HT1080 (cell line): ENCODE measurements at places on chromosomes 3 and 15.

GRCh38 chr3:128483657-128484403 is 9.2 kb downstream of the GATA2 start:
- no peak for DNase-seq

DNA sequence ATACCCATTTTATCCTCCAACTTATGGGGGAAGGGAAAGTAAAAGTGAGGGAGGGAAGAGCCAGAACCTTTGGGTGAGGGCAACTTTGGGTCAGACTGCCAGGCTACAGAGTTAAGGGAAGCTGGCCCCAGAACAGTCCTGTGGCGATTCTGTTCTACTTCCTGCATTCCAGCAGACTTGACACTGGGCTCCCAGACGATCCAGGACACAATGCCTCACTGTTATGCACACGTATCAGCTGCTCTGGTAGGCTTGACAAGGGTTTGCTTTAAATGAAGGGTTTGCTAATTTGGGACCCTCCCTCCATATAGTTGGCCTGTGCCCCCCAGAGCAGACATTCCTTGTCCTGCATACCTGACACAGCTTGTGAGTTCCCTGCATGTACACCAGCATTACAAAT is 10.7 kb downstream of the GORASP1 start:
- DNase-seq = peak; percentile 24

DNA sequence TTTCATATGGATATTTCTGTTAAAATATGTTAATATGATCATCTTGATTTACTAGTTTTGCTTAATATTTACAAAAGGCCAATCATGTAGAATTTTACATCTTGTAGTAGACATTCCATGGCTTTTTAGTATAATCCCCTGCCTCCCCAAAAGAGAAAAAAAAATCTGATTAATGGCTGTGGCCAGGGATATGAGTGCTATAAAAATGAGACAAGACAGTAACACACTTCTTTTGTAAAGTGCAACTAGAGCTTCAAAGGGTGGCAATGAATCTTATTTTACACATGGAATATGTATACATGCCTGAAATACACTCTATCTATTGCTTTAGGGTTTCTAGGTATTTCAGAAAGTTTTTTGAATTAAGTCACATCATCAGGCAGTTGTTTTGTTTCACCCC is 112.2 kb upstream of the NANOGP8 start:
- DNase-seq = no peak

- DNase-seq = no peak
Observed at GRCh38 chr15:43429687-43430086, 58.8 kb downstream of the TUBGCP4 start.

DNA sequence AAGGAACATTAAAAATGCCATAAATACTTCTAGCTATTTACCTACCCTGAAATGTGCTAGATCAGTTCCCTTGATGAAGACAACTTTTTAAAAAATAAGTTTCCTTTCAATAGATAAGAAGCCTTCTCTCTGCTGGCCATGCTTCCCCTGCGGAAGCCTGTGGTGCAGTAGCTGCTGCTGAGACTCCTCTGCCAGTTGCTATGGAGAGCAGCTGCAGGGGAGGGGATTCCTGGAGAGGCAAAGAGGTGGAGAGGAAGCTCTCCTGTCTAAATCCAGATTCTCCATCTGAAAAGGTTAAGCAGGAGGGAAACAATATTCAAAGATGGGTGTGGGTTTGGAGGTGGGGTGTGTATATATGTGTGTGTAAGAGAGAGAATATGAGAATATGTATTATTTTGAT is 69.8 kb upstream of the BFSP2 start:
- no peak for DNase-seq

- no peak for DNase-seq
Observed at GRCh38 chr3:61450866-61451265, 110.5 kb upstream of the PTPRG start.

GRCh38 chr3:63400246-63400860 is 122.2 kb downstream of the SYNPR start:
- peak; percentile 34 for DNase-seq

GRCh38 chr3:4687596-4687995 is 194.4 kb downstream of the ITPR1 start:
- no peak for DNase-seq

DNA sequence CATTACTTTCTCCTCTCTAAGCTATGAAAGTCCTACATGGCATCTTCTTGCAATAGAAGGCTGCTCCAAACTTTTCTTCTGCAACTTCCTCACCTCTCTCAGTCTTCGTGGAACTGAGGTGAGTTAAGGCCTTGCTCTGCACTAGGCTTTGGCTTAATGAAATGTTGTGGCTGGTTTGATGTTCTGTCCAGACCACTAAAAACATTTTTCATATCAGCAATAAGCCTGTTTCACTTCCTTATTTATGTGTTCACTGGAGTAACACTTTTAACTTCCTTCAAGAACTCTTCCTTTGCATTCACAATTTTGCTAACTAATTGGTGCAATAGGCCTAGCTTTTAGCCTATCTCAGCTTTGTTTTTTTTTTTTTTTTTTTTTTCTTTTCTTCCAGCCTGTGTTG is 335.3 kb upstream of the NECTIN3 start:
- no peak for DNase-seq

- peak; percentile 82 for DNase-seq
Observed at GRCh38 chr3:112086875-112087524, 811 bp downstream of the C3orf52 start.

- no peak for DNase-seq
Observed at GRCh38 chr15:38427380-38427779, 26.5 kb upstream of the FAM98B start.

DNA sequence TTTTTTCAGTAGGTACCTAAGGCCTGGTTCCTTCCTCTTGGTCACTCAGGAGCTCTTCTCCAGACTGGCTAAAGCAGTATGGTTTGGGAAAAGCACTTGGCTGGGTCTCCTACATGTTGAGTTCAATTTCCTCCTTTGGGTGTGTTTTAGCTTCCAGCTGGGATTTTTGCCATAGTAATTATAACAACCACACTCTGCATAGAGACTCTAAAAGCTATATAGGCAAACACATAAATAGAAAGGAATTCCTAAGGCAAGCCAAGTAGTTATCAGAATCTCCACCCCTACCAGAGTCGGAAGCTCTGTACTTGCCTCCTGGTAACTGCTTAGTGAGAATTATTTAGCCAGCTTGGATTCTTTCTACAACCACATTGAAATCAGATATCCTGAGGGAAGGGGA is 48.6 kb downstream of the FOXL2 start:
- peak; percentile 56 for DNase-seq

DNA sequence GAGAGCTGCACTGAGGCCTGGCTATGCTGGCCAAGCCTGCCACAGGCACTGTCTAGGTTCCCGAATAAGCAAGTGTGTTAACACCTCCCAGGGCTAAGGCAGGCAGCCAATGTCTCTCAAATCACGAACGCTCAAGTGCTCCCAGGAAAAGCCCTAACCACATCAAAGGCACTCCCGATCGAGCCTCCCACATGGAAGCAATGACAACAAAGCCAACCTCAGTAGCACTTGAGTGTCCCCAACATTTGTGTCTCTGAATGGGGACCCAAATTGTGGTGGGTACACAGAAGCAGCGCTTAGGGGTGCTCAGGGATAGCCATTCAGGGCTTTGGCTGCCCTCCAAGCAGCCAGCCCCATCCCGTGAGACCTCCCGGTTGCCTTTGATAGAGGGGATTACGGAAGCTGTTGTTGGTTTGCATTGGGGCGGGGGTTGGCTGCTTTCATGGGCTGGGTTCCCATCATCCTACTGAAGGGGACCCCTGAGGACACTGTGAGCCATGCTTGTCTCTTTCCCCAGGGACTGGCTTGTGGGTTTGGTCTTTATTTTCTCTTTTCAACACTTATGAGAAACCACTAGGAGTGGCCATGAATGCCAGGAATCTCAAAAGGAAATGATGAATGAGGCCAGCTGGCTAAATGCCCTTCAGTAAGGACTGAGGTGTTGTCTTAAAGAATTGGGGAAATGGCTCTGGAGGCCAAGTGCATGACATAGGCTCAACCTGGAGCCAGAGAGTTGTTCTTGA is 234.1 kb upstream of the FEZF2 start:
- DNase-seq = peak; percentile 93

DNA sequence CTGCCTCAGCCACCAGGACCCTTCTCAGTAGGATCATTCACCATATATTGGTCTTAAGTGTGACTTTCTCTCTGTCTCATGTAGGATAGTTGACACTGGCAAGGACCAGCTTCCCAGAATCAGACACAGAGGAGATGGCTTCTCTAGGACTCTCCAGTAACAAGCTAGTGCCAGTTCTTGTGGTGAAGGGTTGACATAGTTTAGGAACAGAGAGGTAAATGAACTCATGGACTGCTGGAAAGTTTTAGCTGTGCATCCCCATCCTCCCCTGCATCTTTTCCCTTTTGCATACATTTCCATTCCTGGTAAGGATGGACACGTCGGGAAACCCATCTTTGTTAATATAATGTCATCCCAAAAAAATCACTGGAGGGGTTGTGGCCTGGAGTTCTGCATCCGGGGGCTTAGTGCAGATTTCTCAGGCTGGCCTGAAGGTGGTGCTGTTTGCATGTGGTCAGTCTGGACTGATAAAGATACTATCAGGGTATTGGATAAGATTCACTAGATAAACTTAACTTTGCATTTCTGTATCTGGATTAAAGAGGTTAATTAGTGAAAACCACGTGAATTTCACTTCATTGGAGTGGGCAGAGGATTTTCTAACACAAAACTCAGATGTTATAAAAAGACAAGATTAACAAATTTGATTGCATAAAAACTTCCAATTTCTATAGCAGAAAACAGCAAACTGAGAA is 110.8 kb downstream of the TBC1D2B start:
- DNase-seq = peak; percentile 36

DNA sequence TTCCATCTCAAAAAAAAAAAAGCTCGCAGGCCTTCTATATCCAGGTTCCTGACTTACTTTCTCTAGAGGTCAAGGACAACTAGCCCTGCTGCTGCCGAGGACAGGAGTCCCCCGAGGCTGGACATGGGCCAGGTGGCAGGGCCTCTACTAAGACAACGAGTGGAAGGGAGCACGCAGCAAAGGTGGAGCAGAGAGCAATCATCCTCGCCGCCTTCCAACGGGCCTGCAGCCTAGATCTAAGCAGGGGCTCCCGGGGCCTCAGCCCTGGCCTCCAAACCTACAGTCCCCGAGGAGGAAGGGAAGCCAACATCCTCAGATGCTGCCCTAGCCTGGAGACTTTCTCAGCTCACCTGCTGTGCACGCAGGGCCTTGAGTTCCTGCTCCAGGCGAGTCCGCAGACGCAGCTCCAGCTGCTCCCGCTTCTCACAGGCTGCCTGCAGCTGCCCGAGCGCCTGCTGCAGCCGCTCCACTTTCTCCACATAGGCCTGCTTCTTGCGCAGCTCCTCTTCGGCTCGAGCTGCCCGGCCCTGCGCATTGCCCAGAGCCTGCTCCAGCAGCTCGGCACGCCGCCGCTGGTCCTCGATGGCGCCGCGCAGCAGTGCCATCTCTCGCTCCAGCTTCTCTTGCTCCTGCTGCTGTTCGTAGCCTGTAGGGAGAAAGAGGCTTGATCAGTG is 12.9 kb downstream of the AMOTL2 start:
- no peak for DNase-seq

DNA sequence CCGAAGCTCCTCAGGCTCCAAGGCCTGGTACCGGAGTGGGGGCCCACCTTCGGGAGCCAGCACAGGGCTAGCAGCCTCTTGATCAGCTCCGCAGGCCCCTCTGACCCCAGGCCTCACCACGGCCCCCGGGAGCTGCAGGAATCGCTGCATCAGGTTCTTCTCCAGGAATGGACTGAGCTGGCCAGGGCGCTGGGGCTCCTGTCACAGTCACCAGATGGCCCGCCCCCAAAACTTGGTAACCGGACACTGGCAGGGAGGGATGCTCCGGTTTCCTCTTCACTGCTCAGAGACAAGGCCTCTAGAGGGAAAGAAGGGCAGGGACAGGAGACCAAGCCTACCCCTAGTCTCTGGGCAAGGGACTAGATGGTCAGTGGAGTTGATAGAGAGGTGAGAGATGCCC is 9.9 kb downstream of the AP3B2 start:
- no peak for DNase-seq

- DNase-seq = no peak
Observed at GRCh38 chr3:149195221-149195620, 26.4 kb downstream of the CP start.

- DNase-seq = no peak
Observed at GRCh38 chr15:29888646-29889045, 66.4 kb upstream of the TJP1 start.

- DNase-seq = no peak
Observed at GRCh38 chr3:162147996-162148395, 651.4 kb downstream of the OTOL1 start.

DNA sequence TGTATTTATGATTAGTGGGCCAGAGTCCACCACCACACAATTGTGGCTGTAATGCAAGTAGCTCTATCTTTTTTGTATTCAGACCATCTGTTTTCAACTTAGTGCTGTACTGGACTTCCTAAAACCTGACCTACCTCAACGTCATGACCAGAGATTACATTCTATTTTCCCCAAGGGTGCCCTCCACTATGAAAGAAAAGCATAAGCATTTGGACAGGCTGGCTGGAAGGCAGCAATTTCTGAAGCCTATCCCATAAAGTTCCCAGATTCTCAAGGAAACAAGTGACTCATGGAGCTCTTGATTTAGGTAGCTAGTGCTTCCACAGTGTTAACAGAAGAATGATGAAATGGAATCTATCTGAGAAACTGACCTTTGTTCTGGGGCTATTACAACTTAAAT is 75.8 kb downstream of the COL8A1 start:
- DNase-seq = no peak

DNA sequence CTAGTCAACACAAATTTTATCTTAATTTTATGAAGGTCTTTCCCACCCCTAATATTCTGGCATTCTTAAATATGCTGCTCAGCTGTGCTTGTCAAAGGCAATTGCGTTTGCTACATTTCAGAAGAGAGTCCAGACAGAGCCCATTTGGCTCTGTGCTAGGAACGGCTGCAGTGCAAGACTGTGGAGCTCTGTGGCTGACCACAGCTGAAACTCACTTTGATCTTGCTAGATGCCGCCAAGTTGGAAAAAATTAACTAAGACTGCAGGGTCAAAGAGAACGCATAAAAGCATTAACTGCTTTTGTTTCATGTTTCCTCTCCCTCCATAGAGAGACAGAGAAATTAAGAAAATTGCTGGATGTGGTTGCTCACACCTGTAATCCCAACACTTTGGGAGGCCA is 7.6 kb upstream of the PPP1R2 start:
- no peak for DNase-seq

DNA sequence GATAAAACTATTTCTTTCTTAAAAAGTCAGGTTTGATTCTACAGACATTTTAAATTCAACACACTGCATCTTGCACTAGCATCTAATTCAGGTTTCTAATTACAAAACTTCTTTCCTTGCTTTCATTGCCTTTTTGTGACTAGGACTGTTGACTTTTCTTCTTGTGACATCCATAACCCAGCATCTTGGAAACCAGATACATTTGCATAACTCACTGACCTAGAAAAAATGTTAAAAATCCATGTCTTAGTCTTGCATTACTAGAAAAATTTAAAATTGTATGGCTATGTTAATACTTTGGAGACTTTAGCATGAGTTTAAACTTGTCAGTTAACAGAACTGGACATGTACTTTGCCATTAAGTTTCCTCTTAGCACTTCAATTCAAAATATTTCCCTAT is 72.7 kb downstream of the DTWD1 start:
- DNase-seq = no peak

- no peak for DNase-seq
Observed at GRCh38 chr3:41140242-41140641, 59.1 kb upstream of the CTNNB1 start.

- no peak for DNase-seq
Observed at GRCh38 chr3:58358808-58359207, 26.1 kb downstream of the PXK start.
